IPS DF 6.9 (cell line): ENCODE measurements at places on chromosomes 2 and 18.
A peak's percentile ranks its signal among the peaks of the same experiment; 100 is the strongest.

DNA sequence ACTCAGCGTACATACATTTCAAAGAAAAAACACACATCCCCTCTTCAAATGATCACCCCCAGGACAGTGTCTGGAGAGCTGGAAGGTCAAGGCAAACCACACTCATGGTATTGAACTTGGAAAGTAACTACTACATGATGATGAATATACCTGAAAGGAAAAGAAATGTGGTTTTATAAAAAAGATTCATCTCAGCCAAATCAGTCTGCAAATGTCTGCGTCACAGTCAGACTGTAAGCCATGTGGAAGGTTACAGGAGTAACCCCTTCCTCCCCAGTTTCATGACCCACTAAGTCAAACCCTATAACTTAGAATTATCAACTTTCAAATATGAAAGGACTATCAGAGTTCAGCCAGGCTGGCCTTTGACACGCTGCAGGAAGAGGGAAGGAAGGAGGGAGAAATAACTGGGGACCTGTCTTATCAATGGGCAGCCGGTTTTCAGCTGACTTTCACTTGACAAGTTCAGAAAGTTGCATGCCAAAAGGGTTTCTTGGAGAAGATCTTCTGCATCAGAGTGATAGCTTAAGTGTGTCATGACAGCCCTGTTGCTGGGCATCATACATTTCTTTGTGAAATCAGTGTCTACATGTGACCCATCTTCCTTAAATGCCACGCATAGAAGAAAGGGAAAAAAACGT lies 7.0 kb upstream of the BMP10 start:
- H3K4me1 ChIP-seq = no peaks in the 10 kb centered on the region
- H3K27ac ChIP-seq = no peak overlapping the region
- no peak for DNase-seq
- H3K36me3 ChIP-seq = no peaks in the 10 kb centered on the region

DNA sequence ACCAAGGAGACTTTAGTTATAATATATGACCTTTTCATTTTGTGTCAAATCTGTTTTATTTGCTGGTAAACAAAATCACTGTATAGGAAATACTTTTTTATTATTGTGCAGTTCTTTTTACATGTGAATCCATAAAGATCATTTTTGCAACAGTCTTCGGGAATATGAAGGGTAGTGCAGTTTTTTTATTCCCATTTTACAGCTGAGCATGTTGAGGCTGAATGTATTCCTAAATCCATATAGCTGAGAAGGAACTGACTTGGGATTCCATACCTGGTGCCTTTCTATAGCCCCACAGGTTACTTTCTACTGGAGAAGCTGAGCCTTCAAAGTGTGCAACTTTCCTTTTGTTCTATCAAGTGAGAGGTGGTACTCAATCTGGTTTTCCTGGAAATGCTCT lies 29.6 kb downstream of the RHOB start:
- H3K36me3 ChIP-seq = no peaks in the 10 kb centered on the region
- H3K4me3 ChIP-seq = no peak overlapping the region
- H3K27ac ChIP-seq = no peak overlapping the region
- H3K4me1 ChIP-seq = no peaks in the 10 kb centered on the region; the same call in 1 of the 2 replicates

- H3K27ac ChIP-seq = no peak overlapping the region
- DNase-seq = no peak
- H3K4me1 ChIP-seq = no peaks in the 10 kb centered on the region
- H3K4me3 ChIP-seq = no peak overlapping the region
Observed at GRCh38 chr18:32295604-32296003, 105.8 kb downstream of the MEP1B start.

GRCh38 chr2:237833546-237833945 lies 25.9 kb upstream of the RAMP1 start:
- no peak overlapping the region for H3K4me3 ChIP-seq
- H3K36me3 ChIP-seq = no peaks in the 10 kb centered on the region
- H3K4me1 ChIP-seq = no peaks in the 10 kb centered on the region
- no peaks in the 10 kb centered on the region for H3K27me3 ChIP-seq
- no peak for DNase-seq

- H3K4me1 ChIP-seq = no peaks in the 10 kb centered on the region
- no peak overlapping the region for H3K27ac ChIP-seq
- H3K27me3 ChIP-seq = no peaks in the 10 kb centered on the region
- no peak overlapping the region for H3K4me3 ChIP-seq
- H3K36me3 ChIP-seq = no peaks in the 10 kb centered on the region
Observed at GRCh38 chr2:240346753-240347372, 88.6 kb upstream of the GPC1 start.

DNA sequence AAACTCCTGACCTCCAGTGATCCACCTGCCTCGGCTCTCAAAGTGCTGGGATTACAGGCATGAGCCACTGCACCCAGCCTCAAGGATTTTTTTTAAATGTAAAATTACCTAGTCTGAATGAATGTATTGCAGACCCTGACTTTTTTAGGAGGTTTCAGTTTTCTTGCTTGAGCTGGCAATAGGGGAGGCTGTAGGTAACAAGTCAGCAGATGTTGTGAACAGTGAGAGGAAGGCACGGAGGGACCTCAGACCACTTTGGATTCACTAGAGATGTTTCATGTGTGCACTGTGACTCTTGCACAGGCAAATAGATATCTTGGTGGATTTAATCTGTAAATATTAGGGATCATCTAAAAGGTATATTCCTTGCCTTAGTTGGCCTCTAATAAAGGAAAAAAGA lies 6.4 kb downstream of the NDUFV2 start:
- no peaks in the 10 kb centered on the region for H3K36me3 ChIP-seq
- H3K4me3 ChIP-seq = no peak overlapping the region
- H3K27ac ChIP-seq = no peak overlapping the region
- peaks cover 3% of the 10 kb centered on the region for H3K4me1 ChIP-seq
- DNase-seq = no peak

- no peak overlapping the region for H3K4me3 ChIP-seq
- DNase-seq = no peak
- H3K27me3 ChIP-seq = no peaks in the 10 kb centered on the region
- no peaks in the 10 kb centered on the region for H3K36me3 ChIP-seq
Observed at GRCh38 chr2:55425431-55425831, 5.8 kb upstream of the CCDC88A start.

DNA sequence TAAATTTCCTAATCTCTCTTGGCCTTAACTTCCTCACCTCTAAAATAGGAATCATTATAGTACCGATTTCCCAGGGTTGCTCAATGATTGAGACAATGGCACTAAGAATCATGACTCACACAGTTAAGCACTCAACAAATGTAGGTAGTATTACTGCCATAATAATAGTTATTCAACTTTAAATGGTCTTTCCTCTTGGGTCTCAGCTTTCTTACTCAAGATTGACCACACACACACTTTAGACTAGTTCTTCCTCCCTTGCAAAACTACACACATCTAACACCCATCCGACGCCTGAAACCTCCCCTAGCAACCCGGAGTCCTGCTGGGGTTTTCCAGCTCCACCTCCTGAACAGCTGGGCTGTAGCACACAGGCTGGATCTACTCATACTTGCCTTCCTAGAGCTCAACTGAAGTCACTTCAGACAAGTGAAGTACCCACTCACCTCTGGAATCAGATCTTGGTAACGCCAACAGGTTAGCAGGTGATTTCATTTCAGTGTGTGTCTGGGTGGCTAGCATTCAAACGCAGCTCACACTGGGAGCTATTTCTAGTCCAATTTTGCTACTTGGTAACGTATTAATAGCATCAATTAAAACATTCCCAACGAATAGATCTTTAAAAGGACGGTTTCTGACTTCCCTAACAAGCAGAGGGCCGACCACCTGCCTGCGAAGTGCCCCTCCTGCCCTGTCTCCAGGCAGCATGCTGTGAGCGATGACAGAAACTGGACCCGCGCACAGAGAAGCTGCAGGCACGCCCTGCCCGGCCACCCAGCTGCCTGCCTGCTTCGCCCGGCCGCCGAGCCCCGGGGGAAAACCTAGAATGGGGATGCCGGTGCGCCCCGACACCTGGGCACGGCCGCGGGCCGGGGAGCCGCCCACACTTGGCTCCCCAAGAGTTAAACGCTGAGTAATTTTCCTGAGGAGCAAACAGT lies 1.1 kb downstream of the UXS1 start:
- no peak overlapping the region for H3K27ac ChIP-seq
- H3K27me3 ChIP-seq = no peaks in the 10 kb centered on the region
- no peaks in the 10 kb centered on the region for H3K36me3 ChIP-seq
- H3K4me3 ChIP-seq = peak overlapping the region; percentile 93
- no peak for DNase-seq
- peaks cover 1% of the 10 kb centered on the region for H3K4me1 ChIP-seq

DNA sequence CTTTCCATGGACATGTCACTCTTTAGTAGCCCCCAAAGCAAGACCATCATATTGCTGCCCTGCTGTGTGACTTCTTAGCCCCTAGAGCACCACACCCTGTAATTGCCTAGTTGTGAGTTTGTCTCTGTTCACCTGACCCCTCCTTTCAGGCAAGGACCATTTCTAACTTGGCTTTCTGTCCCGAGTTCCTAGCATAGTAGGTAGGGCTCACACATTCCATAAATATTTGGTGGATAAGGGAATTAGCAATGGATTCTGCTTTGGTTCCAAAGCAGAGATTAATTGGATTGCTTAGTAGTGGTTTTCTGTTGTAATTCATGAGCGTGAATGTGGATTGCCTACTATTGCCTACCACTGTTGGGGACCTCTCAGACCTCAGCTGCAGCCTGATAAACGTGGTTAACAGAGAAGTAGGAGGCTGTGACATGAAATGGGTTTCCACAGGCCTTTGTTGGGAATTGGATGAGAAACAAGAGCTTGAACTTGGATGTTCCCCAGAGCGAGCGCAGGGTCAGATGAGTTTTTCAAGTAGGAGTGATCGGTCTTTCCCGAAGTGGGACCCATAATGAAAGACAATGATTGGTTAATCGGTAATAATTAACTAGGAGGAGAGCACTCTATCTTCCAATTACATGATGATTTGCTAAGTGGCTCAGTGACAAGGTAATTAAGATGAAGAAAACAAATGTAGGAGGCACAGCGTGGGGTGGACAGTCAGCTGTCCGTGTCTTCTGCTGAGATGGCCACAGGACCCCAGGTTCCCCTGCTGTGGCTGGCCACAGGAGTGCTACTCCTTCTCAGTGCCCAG lies 13.4 kb upstream of the UGT1A1 start:
- H3K27ac ChIP-seq = no peak overlapping the region
- H3K4me3 ChIP-seq = no peak overlapping the region
- no peaks in the 10 kb centered on the region; the same call in 1 of the 2 replicates for H3K4me1 ChIP-seq
- 0 out of 2 replicates have a peak, but pooled peaks cover 2% of the 10 kb centered on the region for H3K36me3 ChIP-seq
- DNase-seq = no peak

DNA sequence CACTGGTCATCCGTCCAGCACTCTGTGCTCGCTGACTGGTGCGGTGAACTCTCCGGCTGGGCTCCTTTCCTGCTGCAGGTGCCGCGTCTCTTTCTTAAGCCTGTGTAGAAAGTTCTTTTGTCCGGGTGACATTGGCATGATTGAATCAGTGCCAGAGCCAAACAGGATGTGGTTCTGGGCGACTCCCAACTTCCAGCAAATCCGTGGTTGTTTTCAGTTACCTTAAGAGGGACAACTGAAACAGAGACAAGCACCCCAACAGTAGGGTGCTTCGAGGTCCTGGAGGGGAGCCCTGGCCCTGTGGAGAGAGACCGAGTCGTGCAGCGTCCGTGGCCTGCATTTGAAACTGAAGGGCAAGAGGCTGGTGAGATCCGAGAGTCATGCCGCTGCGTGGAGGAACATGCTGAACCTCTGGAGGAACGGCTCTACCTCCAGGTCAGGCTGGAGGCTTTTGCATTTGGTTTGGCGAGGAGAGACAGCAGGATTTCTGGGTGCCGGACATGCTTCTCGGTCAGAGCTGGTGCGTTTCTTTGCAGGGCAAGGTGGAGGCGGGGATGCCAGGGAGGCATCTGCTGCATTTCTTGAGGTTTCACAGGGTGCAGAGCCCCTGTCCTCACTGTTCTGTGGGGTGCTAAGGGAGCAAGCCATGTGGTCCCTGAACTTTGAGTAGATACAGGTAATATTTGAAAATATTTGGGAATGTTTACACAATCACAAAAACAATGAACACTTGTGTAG lies 26.8 kb downstream of the SH3BP4 start:
- no peak overlapping the region for H3K4me3 ChIP-seq
- no peak for DNase-seq
- H3K4me1 ChIP-seq = peaks cover 12% of the 10 kb centered on the region
- H3K27ac ChIP-seq = no peak overlapping the region

- no peak for DNase-seq
- H3K27ac ChIP-seq = no peak overlapping the region
- H3K4me1 ChIP-seq = no peaks in the 10 kb centered on the region; the same call in 1 of the 2 replicates
- H3K4me3 ChIP-seq = peak overlapping the region; percentile 55; the same call in 1 of the 2 replicates
- H3K36me3 ChIP-seq = no peaks in the 10 kb centered on the region
Observed at GRCh38 chr2:105328281-105329196, 996 bp downstream of the TGFBRAP1 start.

- H3K27ac ChIP-seq = no peak overlapping the region
- no peak overlapping the region for H3K4me3 ChIP-seq
- DNase-seq = no peak
- H3K4me1 ChIP-seq = no peaks in the 10 kb centered on the region
- no peaks in the 10 kb centered on the region for H3K27me3 ChIP-seq
Observed at GRCh38 chr2:105416156-105416555, 17.3 kb upstream of the FHL2 start.

DNA sequence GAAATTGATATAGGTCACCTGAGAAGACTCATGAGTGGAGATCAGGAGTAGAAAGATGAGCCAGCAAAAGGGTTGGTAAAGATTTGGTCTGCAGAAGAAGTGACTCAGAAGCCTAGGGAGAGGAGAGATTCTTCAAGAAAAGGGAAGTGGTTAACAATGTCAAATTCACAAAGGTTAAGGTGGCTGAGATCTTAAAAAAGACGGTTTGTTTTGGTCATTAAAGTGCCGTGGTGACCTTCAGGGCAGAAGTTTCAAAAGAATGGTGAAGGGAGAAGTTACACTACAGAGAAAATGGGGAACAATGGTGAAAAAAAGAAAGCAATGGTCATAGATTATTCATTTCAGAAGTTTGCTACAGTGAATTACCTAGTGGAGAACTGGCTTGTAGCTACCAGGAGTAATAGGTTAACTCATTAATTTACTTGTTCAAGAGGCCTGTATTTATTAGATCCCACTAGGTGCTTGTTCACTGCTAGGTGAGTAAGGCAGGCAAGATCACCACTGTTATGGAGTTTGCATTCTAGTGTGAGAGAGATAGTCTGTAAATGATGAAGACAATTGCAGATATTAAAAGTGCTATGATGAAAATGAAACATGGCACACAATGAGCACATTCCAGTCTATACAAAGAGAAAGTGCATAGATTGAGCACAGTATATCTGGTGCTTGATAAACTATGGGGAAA lies 43.0 kb downstream of the FBXO48 start:
- H3K4me1 ChIP-seq = no peaks in the 10 kb centered on the region
- H3K36me3 ChIP-seq = no peaks in the 10 kb centered on the region
- no peak for DNase-seq
- no peaks in the 10 kb centered on the region for H3K27me3 ChIP-seq
- H3K27ac ChIP-seq = no peak overlapping the region
